ENCODE measurements at places on chromosomes 3 and 15. TPM values are rescaled to one million over a fixed set of nuclear protein-coding genes. Genes with fewer than 3 reads are reported as not detected.

Gene DPPA2
- total RNA-seq, result 3.1 TPM

Gene SLC12A1
- 0.04 TPM for total RNA-seq

Gene MUC20
- 0.33 TPM for total RNA-seq

Gene MYZAP
- total RNA-seq, result 0.72 TPM

Gene CASR
- 0.02 TPM for total RNA-seq

Gene CCDC191
- 0.68 TPM for total RNA-seq

Gene COL7A1
- 22.9 TPM for total RNA-seq

GRCh38 chr3:65338571-65338970, 650.8 kb upstream of the ADAMTS9 start:
- no peaks in the 10 kb centered on the region for H3K27me3 ChIP-seq
- no peak overlapping the region for H3K4me3 ChIP-seq
- H3K36me3 ChIP-seq, result no peaks in the 10 kb centered on the region
- H3K27ac ChIP-seq, result no peak overlapping the region
- peaks cover under 1% of the 10 kb centered on the region for H3K4me1 ChIP-seq

DNA sequence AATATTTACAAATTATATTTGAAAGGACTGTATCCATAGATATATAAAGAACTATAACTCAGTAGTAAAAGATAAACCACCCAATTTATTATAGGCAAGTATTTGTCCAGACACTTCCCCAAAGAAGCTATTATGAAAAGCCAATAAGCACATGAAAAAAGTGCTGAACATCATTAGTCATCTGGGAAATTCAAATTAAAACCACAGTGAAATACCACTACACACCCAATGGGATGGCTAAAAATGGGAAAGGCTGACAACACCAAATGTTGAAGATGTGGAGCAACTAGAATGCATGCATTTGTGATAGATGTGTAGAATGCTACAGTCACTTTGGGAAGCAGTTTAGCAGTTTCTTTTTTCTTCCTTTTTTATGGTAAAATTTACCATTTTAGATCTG, 147.0 kb downstream of the PDE8A start:
- no peak for DNase-seq
- H3K27me3 ChIP-seq, result no peaks in the 10 kb centered on the region
- H3K4me3 ChIP-seq, result no peak overlapping the region

- H3K4me1 ChIP-seq, result no peaks in the 10 kb centered on the region
- H3K4me3 ChIP-seq, result no peak overlapping the region
- no peaks in the 10 kb centered on the region for H3K36me3 ChIP-seq
- DNase-seq, result no peak
- no peak overlapping the region for H3K27ac ChIP-seq
Measured at GRCh38 chr3:134859341-134859740, 64.3 kb downstream of the EPHB1 start.

DNA sequence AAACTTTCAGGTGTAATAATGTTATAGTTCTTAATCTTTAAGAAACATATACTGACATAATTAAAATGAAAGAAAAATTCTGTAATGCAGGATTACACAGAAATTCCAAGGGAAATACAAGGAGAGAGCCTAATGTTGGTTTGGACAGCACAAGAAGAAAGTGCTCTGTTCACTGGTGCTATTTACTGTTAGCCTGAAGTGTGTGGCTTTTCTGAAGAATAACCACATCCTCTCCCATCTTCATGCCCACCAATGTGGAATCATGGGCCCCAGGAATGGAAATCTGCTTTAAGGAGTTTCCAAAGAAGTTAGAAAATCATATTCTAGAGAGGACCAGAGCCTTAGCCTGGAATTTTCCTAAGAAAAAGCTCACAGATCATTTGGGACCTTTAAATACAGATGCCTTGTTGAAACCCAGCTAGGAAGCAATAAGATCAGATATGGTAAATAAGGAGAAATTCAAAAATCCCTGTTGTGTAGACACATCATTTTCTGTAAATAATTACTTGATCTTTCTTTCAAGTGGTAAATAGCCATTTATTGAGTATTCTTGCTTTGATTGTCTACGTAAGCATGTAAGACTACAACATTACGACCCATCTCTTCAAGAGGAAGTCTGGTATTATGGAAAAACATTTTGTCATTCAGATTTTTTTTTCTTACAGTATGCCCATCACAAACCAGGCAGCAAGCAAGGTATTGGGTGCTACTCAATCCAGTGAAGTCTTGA, 10.3 kb upstream of the USP50 start:
- H3K4me1 ChIP-seq, result no peaks in the 10 kb centered on the region
- no peak overlapping the region for H3K27ac ChIP-seq
- no peaks in the 10 kb centered on the region for H3K27me3 ChIP-seq

DNA sequence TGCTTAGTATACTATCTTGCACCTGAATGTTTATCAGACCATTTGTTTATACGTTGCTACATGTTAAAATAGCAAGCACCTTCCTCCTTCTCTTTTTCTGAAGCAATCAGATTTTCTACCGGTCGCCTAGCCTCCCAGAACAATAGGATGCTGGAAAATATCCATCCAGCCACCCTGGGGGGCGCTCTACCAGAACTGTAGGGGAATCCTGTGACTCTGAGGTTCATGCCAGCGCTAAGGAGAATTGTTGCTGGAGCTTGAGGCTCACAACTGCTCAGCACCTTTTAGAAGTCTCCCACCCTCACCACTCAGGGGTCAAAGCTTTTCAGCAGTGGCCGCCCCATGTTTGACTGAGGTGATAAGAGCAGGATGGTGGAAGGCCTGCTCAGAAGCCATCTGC, 27.5 kb downstream of the SQOR start:
- no peak overlapping the region for H3K4me3 ChIP-seq
- no peak overlapping the region for H3K27ac ChIP-seq
- no peaks in the 10 kb centered on the region for H3K36me3 ChIP-seq

DNA sequence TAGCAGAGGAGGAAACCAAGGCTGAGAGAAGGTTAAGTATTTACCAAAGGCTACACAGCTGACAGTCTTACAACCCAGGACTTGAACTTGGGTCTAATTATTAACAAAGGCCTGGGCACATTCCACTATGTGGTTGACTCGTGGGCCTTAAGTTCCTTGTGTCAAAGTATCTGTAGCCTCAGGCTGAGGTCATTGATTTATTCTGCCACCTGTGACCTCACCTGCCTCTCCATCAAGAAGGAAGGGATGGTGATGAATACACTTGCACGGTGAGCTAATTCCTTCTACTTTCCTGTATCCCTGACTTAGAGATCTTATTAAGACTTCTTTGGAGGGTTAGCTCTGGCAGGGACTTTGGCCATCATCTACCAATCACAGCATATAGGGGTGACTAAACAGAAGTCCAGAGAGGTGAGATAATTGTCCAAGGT, 19.9 kb upstream of the LRRC58 start:
- no peak overlapping the region for H3K4me3 ChIP-seq
- no peaks in the 10 kb centered on the region for H3K36me3 ChIP-seq
- no peak for DNase-seq

GRCh38 chr3:30476368-30477084, 129.9 kb upstream of the TGFBR2 start:
- no peaks in the 10 kb centered on the region for H3K4me1 ChIP-seq
- no peaks in the 10 kb centered on the region for H3K27me3 ChIP-seq
- DNase-seq, result no peak
- peaks cover 11% of the 10 kb centered on the region for H3K36me3 ChIP-seq

GRCh38 chr15:100034191-100034590, 301.0 kb upstream of the LYSMD4 start:
- no peaks in the 10 kb centered on the region for H3K4me1 ChIP-seq
- no peaks in the 10 kb centered on the region for H3K27me3 ChIP-seq
- no peak overlapping the region for H3K27ac ChIP-seq
- H3K36me3 ChIP-seq, result no peaks in the 10 kb centered on the region
- H3K4me3 ChIP-seq, result no peak overlapping the region

GRCh38 chr3:106232956-106233355, 364.1 kb upstream of the CBLB start:
- peaks cover 5% of the 10 kb centered on the region for H3K36me3 ChIP-seq
- H3K4me1 ChIP-seq, result no peaks in the 10 kb centered on the region
- DNase-seq, result no peak
- H3K4me3 ChIP-seq, result no peak overlapping the region
- H3K27me3 ChIP-seq, result no peaks in the 10 kb centered on the region

- H3K36me3 ChIP-seq, result no peaks in the 10 kb centered on the region
- no peak overlapping the region for H3K4me3 ChIP-seq
- H3K27ac ChIP-seq, result no peak overlapping the region
- peaks cover 4% of the 10 kb centered on the region for H3K4me1 ChIP-seq
- H3K27me3 ChIP-seq, result no peaks in the 10 kb centered on the region
- no peak for DNase-seq
Measured at GRCh38 chr3:131704098-131704497, 201.3 kb upstream of the MRPL3 start.

DNA sequence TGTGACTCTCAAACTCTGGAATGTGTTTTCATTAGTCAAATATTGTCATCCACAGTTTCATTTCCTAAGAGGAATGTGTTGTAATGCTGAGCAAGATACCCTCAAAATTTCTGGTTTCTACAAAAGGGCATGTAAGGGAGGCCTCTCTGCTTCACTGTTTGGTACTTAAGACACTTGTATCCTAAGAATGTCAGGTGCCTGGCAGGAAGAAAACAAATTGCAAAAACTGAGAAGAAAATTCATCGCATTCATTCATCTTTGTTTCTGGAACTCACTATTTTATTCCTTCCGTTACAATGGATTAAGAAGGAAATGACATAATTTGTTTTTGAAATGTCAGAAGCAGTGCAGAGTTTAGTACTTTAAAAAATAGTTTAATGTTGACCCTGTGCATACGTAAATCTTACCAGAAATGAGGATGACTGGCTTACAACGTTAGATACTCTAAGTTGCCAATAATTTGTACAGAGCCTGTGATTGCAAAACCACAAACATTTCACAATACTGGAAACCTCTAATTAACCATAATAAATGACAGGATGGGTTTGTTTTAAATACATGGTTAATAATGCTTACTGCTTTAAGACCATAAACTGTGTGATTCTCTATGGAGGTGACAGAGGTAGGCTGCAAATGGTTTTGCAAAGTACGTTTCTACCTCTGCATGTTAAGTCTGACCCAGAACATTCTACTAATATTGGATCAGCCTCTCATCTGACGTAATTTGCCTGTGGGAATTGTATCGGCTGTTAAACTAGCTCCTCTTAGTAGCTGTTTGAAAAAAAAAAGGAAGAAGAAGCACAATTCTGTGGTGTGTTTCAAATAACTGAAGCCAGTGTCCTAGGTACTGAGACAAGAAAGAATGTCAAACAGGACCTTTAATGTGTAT, 477.8 kb downstream of the RBMS3 start:
- peaks cover 11% of the 10 kb centered on the region for H3K4me1 ChIP-seq
- H3K36me3 ChIP-seq, result no peaks in the 10 kb centered on the region
- H3K4me3 ChIP-seq, result no peak overlapping the region
- H3K27ac ChIP-seq, result no peak overlapping the region
- no peak for DNase-seq
- no peaks in the 10 kb centered on the region for H3K27me3 ChIP-seq

DNA sequence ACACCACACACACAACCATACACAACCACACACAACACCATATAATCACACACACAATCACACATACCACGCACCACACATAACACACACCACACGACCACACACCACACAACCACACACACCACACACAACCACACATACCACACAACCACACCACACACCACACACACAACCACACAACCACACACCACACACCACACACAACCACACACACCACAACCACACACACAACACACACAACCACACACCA, 24.2 kb downstream of the CPN2 start:
- DNase-seq, result no peak
- no peaks in the 10 kb centered on the region for H3K27me3 ChIP-seq
- H3K36me3 ChIP-seq, result peaks cover 2% of the 10 kb centered on the region

- no peaks in the 10 kb centered on the region for H3K27me3 ChIP-seq
- no peak overlapping the region for H3K4me3 ChIP-seq
- no peak overlapping the region for H3K27ac ChIP-seq
- no peaks in the 10 kb centered on the region for H3K36me3 ChIP-seq
Measured at GRCh38 chr3:183584914-183585280, 29.4 kb upstream of the KLHL6 start.

DNA sequence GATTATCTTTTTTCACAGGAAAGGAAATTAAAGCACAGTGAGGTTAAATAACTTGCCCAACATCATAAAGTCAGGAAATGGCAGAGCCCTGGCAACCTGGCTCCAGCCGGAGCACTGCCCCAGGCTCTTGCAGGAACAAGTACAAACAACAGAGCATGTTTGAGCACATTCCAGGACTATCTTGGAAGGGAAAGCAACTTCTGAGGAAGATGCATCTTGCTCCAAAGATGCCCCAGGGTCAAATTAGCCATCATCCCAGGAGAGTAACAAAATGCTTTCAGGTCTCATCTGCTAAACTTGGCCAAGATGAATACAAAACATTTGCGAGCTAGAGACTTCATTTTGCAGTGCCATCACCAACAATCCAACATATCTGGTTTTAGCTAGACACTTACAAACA, 162.4 kb upstream of the LRRN1 start:
- no peak overlapping the region for H3K4me3 ChIP-seq
- no peaks in the 10 kb centered on the region for H3K27me3 ChIP-seq
- H3K36me3 ChIP-seq, result no peaks in the 10 kb centered on the region
- 0 out of 2 replicates have a peak, but pooled peaks cover 2% of the 10 kb centered on the region for H3K4me1 ChIP-seq
- DNase-seq, result no peak
- no peak overlapping the region for H3K27ac ChIP-seq
